ENCODE measurements at places on chromosomes 1 and 21.
A peak's percentile ranks its signal among the peaks of the same experiment; 100 is the strongest.

DNA sequence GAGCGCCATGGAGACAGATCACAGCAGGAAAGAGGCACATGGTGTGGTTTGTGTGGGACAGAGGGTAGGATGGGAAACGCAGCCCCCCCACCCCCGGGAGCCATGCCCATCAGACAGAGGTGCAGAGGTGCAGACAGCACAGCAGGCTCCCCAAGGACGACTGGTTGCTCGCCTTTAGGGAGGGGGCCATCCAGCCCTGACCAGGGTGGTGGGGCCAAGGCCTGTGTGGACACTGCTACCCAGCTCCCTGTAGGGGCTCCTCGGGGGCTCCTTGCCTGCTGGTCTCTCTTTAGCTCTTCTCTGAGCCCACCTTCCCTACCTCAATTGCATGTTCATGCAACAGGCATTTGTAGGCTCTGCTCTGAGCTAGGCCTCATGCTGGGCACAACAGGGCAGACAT is 3.7 kb downstream of the KCNAB2 start:
- DNase-seq, result no peak

GRCh38 chr1:208117409-208117808 is 126.8 kb downstream of the PLXNA2 start:
- no peak for DNase-seq

DNA sequence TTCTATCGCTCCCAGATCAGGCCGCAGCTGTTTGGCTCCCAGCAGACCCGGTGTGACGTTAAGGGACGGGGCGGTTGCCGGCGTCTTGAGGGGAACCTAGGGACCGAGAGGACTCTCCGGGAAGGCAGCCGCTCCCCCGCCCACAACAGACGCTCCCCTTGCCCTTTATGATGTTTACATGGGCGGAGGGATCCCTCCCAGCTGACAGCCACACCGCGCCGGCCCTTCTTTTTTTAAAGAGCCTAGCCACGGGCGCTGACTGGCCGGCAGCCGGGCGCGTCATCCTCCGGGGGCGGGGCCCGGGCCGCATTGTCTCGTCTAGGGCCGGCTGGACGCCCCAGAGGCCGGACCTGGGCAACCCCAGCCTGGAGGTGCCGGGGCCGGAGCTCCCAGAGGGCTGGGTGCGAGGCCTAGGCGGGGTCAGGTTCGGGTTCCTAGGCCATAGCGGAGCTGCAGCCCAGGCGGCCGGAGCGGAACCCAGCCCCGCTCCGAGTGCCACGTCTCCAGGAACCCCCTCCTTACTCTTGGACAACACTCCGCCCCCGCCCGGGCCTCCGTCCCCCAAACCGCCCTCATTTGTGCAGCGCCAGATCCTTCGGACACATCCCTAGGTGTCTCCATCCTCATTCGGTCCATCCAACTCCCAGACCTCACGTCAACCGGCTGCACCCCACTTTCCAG is at the start of gene PCAT6:
TSS of gene PCAT6 (plus strand) at position 340 of the 681 bp plus-strand sequence.
- DNase-seq, result peak; percentile 97

DNA sequence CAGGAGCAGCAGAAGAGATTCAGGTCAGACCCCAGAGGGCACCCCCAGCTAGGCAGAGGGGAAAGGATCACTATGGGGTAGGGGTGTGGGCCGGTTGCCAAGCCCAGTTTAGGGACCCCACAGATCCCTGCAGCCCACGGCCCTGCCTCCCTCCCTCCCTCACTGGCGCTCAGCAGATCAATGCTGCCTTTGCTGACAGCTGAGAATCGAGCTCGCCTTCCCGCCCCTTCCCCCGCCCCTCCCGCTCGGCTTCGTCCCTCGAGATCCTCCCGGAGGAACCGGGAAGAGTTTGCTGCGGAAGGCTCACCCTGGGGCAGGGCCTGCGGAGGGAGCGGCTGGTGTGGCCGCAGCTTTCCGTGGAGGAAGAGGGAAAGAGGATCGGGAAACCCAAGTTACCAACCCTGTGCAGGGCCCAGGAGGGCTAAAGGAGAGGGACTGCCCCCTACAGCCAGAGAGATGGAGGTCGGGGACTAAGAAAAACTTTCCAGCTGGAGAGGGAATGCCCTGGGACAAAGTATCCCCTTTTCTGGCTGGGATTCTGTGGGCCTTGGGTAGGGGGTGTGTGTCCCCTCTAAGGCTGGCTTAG is 1.1 kb upstream of the KCNQ4 start:
- DNase-seq, result no peak

DNA sequence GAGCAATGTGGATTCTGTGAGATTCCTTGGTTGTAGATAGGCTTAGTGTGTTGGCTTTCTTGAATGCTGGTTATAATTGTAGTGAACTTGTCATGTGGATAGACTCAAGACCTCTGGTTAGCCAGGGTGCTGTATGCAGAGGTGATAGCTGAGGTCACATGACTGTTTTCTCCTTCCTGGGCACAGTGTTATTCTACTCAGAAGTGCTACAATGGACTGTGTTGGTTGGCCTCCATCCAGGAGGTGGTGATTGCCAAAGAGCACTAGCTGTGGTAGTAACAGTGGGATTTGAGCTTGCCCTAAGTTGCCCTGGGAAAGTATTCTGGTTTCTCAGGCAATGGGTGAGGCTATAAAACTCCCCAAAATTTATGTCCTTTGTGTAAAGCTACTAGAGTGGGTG is 71.6 kb downstream of the SH3BGR start:
- no peak for DNase-seq

- no peak for DNase-seq
These were observed 9.8 kb downstream of the CD101 start for GRCh38 chr1:117011334-117011733.

- DNase-seq, result peak; percentile 61
These were observed 10.7 kb downstream of the CDC7 start for GRCh38 chr1:91511386-91511785.

DNA sequence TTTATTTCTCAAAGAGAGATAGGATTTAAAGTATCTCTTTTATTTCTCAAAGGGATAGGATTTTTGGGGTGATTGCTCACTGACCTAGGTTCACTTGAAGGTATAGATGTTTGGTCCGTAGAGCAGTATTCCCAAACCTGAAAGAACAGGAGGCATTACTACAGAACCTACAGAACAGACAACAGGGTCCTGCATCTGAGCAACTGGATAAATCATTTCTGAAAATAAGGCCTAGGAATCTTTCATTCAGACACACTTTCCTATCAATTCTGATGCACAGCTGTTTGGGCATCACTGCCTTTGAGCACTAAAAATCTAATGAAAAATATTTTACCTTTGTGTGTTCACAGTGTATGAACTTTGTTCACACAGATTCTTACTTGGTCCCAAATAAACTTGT is 17.2 kb upstream of the CLIC6 start:
- no peak for DNase-seq

- no peak for DNase-seq
These were observed 10.8 kb upstream of the ADCY10 start for GRCh38 chr1:167924543-167925231.

- DNase-seq, result no peak
These were observed 75.8 kb upstream of the LHX8 start for GRCh38 chr1:75058424-75058823.

- DNase-seq, result no peak
These were observed 196.3 kb upstream of the LMO4 start for GRCh38 chr1:87132284-87132870.

DNA sequence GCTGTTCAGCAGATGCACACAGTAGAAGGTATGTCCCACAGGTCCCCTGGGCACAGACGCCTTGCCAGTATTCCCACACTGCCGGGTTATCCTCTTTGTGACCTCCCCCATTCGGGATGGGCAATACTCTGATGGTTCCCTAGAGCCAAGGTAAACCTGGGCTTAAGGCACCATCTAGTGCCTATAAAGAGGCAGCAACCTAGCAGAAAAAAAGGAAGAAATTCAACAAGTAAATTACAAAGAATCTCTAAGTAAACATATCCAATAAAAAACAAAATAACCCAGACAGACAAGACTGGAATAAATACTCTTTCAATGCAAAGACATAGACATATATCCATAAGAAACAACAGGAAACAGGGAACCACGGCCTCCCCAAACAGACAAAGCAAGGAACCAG is 39.4 kb downstream of the HSF2BP start:
- DNase-seq, result no peak

DNA sequence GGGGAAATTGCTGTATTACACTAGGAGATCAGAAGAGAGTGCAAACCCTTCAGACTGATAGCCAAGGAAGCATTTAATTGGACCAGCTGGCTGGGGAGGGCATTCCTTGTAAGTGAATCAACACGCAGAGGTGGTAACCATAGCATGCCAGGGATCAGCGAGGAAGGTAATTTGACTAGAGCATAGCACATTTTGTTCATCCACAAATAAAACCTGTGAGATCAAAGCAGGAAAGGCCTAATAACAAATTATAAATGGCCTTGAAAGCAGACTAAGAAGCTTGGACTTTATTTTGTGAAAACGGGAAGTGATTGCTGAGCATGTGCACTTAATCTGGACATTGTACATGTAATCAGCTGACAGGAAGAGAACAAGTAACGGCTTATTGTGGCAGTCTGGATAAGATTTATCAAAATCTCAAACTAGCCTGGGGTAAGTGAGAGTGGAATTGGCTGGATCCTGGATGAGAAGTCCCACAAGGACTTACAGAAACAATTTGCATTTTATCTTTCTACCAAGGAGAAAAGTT is 11.7 kb upstream of the CD55 start:
- DNase-seq, result peak; percentile 77

GRCh38 chr1:162088281-162088969 is 18.9 kb downstream of the NOS1AP start:
- DNase-seq, result no peak

DNA sequence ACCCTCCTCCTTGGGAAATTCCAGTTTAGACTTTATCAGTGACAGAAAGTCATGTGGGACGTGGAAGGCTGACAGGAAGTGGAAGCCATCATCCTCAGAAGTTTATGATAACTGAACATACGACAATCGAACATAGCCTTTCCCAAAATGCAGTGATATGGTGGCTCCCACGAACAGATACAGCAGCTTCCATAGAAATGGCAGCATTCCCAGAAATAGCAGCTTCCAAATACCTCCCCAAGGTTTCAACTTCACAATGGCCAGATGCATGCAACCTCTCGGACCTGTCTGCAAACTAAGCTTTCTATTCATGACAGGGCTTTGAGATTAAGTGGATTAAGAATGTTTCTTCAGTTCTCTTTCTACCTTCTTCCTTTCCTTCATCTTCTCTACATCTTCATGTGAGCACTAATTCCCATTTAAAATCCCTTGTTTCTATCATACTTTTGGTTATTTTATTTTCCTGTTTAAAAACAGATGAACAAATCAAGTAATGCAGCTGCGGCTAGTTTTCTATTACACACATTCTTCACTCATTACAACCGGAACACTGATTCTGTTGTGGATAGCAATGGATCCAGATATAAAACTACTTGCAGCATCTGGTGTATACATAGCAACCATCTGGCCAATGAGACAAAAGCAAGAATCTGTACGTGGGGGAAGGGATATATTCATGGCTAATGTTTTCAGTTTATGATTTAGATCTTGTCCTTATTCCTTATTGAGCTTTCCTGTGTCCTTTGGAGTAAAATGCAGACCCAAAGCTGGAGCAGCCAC is 304.8 kb downstream of the BRINP3 start:
- DNase-seq, result peak; percentile 65

- DNase-seq, result no peak
These were observed 821 bp downstream of the PHC2 start for GRCh38 chr1:33429856-33430691.

DNA sequence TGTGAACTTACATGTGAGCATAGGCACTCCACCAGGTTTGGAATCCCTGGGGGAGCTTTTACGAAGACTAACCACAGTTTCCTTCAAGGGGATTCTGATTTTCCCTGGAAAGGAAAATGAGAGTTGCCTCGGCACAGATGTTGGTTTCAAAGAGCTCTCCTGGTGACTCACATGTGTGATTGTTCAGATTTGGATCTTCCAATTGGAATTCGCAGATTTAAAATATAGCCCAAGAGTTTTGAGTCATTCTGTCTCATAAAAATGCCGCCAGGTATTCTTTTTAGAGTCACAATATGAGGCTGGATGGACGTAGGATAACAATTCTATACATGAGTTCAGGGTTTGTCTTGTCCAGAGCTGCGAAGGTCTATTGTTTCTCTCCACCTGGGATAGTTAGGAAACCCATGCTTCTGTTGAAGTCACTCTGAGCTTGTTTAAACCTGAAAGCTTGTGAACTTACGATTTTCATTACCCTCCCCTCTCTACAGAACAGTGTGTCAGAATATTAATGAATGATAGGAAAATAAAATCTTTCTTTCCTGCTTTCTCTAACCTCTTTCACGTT is 64.9 kb downstream of the TGFB2 start:
- DNase-seq, result peak; percentile 58

- no peak for DNase-seq
These were observed 892.4 kb upstream of the B3GALT2 start for GRCh38 chr1:194078765-194079164.
